ENCODE measurements at places on chromosomes 13 and 19.

- no peak for DNase-seq
Observed at GRCh38 chr19:53881482-53882390, at the start of gene PRKCG. PRKCG (plus strand) TSS chr19:53882197; CDS start chr19:53882495, 298 bp downstream.

DNA sequence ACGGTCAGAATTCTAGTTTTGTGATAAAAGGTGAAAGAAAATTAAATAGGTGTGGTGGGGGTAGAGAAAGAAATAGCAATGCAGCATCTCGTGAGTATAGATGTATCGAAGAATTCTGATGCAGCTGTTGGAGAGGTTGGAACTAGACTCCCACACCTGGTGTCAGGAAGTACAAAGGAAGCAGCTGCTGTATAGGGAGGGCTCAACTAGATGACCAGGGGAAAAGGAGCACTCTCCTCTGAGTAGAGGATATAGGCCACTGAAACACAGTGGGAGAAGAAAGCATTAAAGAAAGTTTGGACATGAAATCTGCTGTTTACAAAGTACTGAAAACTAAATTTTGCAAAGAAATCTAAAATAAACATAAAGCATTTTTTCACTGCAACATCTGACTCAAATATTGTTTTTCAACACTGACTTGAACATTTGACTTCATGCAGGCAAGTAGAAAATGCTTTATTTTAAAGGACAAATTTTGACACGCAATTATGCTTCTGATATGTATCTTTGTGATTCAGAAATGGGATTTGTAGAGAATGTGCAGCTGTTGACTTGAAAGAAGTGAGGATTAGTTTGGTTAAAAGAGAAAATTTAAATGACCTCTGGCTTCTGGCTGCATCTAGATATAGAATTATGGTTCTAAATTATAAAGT is 82.2 kb downstream of the MIPEP start:
- no peak for DNase-seq

DNA sequence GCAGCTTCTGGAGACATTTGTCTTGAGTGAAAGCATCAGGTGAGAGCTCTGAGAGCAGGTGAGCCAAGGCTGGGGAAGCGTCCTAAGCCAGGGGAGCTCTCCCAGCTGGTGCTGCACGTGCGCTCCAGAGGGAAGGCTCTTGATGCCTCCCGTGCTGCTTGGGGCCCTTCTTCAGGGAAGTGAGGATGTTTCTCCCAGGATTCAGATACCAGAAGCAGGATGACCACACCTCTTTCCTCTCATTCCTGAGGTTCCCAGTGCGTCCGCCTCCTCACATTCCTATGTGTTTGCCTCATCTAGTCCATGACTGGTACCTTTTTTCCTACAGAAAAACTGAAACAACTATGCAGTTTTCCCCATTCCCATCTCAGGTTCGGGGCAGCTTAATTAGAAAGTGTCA is 231.0 kb upstream of the IRS2 start:
- DNase-seq, result no peak

DNA sequence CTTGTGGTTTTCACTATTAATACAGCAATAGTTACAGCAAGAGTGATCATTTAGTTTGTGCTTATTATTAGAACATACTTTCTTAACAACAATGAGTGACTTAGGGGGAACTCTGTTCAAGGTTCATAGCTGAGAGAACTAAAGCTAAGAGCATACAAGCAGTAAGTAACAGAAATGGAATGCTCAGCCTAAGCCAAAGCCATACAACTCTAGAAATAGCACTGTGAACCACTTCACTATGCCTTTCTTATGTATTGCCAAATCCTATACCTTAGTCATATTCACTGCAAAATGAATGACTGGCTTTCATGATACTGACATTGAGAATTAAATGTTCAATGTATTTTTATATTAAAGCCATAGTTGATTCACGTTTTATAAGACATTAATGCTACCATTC is 599.7 kb upstream of the SLITRK1 start:
- no peak for DNase-seq

GRCh38 chr13:59710996-59711701 is 452.6 kb downstream of the DIAPH3 start:
- no peak for DNase-seq

DNA sequence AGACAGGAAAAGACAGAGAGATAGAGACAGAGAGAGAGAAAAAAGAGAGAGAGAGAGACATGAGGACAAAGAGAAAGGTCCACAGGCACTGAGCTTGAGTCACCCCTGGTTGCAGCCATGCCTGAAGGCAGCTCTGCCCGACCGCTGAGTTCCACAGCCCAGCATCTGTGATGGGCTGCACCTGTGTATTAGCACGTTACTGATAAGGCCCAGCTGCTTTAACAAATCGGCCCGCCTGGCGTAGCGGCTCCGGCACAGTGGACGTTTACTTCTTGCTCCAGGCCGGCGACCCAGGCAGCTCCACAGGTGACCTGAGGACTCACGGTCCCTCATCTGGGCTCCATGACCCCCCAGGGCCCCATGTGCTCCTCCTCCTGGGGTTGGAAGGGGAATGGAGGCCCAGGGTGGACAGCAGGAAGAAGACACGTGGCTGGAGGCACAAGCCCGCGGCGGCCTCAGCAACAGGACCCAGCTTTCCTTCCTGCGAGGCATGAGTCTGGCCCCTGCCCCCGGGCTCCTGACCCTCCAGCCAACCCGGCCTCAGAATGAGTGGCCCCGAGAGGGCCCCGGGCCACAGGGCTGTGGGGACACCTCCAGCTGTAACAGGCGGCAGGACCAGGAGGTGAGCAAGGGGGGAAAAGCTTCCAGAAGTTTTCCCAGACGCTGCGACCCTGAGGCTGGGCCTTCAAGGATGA is 3.9 kb upstream of the CSNK1G2 start:
- DNase-seq, result no peak

DNA sequence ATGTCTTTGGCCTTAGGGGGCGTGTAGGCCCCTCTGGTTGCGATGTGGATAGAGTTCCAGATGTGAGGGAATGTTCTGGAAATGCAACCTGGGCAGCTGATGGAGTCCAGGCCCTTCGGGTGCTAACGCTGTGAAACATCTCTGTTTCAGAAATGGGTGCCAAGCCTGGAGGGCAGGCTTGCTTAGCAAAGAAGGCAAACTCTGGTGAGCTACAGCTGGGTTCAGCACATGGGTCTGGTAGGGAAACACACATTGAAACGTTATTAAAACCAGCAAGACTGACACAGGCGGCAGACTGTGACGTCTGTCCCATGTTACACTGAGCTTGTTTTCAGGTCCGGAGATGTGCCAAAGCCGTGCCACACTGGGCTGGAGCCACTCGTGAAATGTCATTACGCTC is 8.6 kb upstream of the CDC16 start:
- DNase-seq, result no peak

- DNase-seq, result peak; percentile 28
Observed at GRCh38 chr19:55406826-55407549, 600 bp downstream of the UBE2S start.

- no peak for DNase-seq
Observed at GRCh38 chr13:42101821-42102585, 53.6 kb downstream of the DGKH start.

Measured in CD14-positive monocyte (primary cell).